ENCODE measurements at places on chromosomes 4 and X.

DNA sequence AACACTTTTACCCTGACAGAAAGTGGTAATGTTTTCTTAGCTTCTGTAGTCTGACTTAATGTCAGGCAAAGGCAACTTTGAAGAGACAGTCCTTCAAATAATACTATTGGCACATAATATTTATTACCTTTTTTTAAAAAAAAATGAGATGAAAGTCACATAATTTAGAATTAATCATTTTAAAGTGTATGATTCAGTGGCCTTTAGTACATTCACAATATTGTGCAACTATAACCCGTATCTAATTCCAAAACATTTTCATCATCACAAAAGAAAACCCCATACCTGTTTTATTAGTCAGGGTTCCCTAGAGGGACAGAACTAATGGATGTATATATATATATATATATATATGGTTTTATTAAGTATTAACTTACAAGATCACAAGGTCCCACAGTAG, 94.8 kb upstream of the TEX13A start:
- peak; percentile 70 for DNase-seq

DNA sequence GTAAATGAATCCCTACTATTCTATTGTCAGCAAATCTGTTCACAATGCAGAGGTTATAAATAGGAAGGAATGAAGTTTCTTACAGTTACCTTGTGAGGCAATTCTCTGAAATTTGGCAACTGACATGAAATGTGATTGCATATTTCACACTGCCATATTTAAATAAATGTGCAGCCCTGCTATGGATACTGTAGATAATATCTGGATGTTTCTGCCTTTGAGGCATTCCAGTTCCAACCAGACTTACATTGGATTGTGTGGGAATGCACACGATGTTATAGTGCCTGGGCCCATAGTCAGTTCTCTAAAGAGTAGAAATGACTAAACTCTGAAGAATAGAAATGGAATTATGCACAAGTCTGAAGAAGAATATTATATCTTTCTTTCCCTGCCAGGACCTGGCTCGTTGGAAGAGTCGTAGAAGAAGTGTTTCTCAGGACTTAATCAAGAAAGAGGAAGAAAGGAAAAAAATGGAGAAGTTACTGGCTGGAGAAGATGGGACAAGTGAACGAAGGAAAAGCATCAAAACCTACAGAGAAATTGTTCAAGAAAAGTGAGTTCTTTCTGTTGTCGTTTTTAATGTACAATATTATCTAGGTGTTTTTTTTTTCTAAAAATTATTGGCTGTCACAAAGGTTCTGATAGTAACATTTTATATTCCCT, 102.7 kb downstream of the PHOX2B start:
- DNase-seq: no peak

DNA sequence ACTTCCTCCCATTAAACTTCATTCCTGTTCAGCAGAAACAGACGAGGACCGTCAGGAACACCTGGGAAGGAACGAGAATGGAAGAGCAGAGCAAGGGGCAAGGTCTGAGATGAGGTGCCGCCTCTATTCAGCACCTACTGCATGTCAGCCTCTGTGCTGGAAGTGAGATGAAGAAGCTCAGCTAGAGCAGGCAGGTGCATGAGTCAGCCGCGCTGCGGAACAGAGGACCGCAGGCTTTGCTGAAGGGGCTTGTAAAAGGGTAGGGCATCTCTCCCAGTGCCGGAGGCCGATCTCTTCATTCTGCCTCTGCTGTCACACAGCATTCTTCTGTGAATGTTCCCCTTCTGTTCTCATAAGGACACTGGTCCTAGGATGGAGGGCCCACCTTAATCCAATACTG, 6.1 kb upstream of the ABLIM2 start:
- DNase-seq: no peak

GRCh38 chr4:12707381-12708175, 776.6 kb downstream of the RAB28 start:
- no peak for DNase-seq

DNA sequence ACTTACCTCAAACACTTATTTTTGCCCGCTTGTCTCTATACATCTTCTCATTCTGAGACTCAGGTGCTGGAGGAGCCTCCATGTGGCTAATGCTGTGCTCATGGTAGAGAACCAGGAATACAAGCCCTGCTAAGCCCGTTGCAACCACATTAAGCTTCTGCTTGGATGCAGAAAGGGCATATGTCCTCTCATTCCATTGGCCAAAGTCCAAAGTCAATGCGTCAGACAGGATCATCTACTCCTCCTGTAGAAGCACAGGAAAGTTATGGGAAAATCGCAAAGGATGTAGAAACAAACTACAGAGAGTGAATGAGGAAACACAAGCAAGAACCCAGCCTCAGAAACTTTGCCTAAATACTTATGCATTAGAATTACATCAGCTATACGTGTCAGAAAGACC, 124.5 kb upstream of the AGA start:
- peak; percentile 4 for DNase-seq

DNA sequence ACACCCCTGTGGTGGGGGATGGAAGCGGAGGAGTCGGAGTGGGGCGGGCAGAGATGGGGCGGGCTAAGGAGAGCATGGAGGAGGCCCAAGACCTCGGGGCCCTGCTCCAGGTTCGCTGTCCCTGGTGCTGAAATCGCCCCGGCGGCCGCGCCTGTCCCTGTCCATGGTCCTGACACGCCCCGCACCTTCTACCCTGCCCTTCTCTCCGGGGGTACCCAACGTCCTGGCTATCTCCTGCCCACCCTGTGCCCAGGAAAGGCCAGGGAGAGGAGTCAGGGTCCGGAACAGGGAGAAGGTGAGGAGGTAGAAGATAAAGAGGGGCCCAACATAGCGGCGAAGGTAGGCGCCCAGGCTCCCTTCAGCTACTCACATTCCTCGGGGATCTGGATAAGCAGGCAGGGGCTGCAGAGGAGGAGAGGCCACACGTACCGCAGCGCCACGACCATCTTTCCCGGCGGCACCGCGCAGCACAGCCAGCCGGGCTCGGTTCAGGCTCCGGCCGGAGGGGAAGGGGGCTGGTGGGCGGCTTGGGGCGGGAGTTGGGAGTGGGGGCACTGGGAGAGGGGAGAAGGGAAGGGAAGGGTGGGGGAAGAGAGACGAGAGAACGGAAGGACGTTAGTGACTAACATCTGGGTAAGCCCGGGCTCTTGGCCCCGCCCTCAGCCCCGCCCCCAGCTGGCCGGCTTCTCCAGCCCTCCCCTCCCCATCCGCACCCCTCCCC, 10.4 kb downstream of the L1CAM start:
- peak; percentile 3 for DNase-seq

- DNase-seq: peak; percentile 29
Measured at GRCh38 chr4:174461466-174462106, 60.7 kb downstream of the HPGD start.

DNA sequence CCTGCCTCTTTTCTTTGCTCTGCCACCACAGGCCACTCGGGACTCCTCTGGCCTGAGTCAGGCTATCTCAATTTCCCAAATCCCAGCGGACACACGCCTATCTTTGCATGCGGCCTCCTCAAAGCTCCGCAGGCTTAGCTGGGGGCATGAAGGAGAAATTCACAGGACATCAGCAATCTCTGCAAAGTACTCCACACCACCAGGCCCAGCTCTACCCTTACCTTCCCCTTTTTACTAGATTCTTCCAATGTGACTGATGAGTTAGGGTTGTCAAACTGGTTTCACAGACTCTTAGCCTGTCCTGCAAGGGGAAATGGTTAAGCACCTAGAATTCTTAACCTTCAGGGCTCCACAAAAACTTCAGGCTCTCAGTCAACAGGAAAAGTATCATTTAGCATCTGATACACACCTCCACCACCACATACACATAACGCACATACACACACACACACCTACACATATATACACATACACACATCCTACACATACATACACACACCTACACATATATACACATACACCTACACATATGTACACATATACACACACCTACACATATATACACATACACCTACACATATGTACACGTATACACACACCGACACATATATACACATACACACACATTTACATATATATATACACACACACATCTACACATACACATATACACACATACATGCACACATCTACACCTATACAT, 349.1 kb downstream of the ANK2 start:
- no peak for DNase-seq

DNA sequence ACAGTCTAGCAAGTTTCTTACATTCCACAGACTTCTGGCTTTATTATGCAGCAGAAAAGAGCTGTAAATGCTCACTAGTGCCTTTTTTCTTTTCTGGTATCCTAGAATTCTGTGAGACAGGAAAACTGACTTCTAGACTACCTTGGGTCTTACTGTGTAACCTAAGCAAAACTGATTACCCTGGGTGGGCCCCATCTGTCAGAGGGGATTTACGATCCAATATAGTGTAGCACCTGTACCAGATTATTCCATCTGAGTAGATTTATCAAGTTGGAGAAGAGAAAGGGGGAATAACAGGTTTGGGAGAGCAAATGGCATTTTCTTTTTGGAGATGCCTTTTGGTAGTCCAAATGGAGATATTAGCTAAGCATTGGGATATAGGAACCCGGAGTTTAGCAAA, 46.7 kb downstream of the FSTL5 start:
- DNase-seq: no peak

GRCh38 chrX:20204351-20204750, 62.4 kb downstream of the RPS6KA3 start:
- no peak for DNase-seq

DNA sequence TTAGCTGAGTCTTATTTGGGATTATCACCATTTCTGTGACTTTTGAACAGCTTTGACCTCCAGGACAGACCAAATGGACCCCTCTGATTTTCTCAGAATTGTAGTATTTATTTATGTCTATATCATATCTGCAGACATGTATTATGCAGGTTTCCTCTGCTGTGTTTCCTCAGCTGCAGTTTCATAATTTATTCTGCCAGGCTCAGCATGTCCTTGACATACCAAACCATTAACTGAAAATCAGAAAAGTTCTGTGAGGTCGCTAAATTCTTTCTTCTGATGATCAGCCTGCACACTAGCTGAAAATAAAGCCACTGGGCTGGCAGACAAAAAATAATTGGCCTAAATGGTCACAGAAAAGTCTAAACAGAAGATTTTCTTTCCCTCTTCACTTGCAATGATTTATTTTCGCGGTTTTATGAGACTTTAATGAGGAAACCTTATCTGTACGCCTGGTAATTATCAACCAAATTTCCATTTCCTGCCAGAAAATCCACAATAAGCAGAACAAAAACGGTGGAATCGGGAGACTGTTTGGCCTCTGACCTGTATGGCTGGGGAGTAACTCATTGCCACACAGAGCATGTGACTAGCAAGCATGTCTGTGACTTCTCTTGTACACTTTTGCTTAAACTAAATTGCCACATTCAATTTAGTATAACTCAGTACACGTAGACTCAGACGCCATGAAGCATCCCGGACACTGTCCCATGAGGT, 150.9 kb downstream of the ENPP6 start:
- DNase-seq: no peak

DNA sequence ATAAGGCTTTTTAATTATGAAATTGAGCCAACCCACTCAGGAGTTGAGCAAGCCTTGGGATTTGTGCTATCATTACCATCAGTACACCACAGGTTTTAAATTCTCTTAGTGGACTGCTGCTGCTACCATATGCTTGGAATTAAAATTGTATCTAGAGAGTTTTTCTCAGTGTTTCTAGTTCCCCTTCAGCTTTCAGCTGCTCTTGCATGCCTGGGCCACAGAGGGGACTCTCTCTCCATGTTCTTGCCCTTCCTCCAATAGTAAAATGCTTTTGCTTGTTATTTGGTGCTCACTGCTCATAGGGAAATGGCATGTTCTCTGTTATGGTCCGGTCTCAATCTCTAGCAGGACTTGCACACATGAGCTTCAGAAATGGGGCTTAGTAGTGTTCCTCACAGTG, 101.9 kb downstream of the IGSF1 start:
- no peak for DNase-seq

- peak; percentile 10 for DNase-seq
Measured at GRCh38 chr4:87835743-87836142, 3.0 kb downstream of the MEPE start.

- no peak for DNase-seq
Measured at GRCh38 chr4:70743731-70744130, 22.0 kb downstream of the RUFY3 start.

- DNase-seq: no peak
Measured at GRCh38 chr4:167492007-167492406, 257.7 kb upstream of the SPOCK3 start.

DNA sequence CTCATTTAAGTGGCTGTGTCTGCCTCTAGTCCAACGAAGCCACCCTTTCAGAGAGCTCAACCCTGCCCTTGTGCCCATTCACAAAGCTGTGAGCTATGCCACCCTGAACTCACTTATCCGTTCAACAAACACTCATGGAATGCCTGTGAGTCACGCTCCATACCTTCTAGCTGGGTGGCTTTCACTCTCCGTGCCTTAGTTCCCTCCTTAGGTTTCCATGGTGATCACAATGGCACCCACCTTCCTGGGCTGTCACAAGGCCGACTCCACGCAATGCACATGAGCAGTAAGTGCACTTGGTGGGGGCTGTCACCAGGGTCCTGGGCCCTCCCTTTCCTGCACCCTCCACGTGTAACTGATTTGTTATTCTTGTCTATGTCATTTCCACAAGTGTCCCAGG, 37.2 kb upstream of the PPP2R2C start:
- no peak for DNase-seq

Data from fibroblast of mammary gland (primary cell).